Right kidney (tissue), 9 donors: ENCODE measurements at places on chromosomes 2 and 18.
A peak's percentile ranks its signal among the peaks of the same experiment; 100 is the strongest.

DNA sequence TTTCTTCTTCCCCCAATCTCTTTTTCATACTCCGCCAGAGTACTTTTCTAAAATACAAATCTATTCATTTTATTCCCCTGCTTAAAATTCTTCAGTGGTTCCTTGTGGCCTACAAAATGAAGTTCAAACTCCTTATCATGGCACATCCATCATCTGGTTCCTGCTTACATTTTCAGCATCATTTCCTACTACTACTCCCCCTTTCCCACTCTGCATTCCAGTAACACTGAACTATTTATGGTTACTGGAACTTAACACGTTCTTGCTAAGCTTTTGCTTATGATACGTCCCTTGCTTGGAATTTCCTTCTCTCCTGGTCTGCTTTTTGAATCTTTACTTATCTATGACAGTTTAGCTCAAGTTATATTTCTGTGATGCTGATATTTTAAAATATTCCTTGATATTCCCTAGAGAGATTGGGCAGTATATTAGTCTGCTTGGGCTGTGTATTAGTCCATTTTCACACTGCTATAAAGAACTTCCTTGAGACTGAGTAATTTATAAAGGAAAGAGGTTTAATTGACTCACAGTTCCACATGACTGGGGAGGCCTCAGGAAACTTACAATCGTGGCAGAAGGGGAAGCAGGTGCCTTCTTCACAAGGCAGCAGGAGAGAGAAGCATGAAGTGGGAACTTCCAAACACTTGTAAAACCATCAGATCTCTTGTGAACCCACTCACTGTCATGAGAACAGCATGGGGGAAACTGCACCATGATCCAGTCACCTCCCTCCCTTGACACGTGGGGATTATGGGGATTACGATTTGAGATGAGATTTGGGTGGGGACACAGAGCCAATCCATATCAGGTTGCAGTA, 53.2 kb downstream of the BMPR2 start:
- no peak for DNase-seq

GRCh38 chr2:226813148-226813701, 13.6 kb upstream of the IRS1 start:
- no peak for DNase-seq

DNA sequence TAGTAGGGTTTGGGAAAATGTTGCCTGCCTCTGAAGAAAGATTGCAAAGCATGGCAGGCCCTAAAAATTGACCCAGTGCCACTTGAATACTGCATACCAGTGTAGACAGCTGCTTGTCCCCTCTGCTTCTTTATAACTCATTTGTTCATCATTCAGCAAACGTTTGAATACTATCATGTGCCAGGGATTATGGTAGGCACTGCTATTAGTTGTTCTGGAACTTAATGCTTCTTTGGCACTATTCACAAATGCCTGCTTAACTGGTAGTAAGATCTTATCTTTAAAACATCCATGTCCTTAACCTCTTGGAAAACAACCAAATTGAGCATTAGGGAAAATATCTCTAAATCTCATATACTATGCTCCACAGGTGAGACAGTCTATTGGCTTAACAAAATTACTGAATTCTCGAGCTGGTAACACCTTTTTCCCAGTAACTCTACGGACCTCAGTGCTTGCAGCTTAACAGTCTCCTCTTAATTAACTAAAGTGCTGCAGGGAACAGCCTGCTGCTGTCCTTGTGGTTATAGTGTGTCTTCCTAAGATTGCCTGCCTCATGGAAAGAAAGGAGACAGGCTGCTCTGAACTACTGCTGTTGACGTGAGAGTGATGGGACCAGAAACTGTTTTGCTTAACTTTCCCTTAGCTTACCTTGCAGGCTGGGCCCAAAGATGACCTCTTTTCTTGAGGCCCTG, 93.2 kb downstream of the MIB1 start:
- no peak for DNase-seq

- DNase-seq = no peak
Observed at GRCh38 chr2:204264085-204264553, 281.2 kb upstream of the PARD3B start.

DNA sequence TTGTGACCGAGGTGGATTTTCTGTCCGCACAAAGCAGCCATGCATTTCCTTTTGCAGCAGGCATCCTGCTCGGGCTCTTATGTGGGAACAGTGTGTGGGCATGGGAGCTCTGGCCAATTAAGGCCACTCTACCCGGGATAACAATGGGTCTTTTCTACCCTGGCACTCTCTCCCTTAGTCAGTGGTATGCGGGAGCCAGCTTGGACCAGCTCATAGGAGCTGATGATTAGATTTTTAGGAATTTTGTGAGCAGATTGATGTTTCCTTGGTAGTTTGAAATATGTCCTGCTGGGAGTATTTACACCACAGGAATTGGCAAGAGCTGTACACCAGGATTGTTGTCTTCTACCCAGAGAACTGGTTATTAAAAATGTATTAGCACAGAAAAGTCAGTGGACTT, 89.3 kb downstream of the SPP2 start:
- no peak for DNase-seq

GRCh38 chr2:189569295-189569910, 11.2 kb downstream of the SLC40A1 start:
- no peak for DNase-seq

- no peak for DNase-seq
Observed at GRCh38 chr2:102391565-102391964, 31.4 kb upstream of the IL18RAP start.

DNA sequence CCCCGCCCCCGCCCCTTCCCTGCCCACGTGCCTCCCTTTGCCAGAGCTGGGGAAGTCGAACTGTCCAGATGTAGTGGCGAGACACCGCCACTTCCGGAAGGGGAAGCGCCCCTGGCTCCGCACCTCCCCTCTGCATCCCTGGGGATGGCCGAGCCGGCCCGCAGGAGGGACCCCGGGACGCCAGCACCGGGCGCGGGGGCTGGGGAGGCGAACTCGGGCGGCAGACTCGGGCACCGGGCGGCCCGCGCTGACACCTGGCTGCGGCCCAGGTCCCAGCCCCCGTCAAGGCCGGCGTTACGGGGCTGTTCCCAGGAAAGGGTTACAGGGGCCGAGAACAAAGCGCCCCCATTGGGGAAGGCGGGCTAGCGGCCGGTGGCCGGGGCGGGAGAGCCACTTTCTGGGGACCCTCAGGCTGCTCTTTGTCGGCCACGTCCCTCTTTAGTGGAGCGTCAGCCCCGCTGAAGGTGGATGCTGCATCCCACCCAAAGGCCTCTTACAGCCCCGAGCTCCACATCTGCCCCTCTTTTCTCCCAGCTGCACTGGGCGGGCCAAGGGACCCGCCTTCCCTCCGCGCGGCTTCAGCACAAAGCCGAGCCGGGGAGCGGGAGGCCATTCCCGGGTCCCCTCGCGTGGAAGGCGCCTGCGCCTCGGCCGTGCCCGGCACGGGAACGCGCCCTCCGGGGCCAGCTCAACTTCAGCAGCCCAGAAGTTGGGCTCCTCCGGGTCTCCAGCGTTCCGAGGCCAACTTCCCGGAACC, 1.3 kb downstream of the SDC1 start:
- DNase-seq = peak; percentile 93

DNA sequence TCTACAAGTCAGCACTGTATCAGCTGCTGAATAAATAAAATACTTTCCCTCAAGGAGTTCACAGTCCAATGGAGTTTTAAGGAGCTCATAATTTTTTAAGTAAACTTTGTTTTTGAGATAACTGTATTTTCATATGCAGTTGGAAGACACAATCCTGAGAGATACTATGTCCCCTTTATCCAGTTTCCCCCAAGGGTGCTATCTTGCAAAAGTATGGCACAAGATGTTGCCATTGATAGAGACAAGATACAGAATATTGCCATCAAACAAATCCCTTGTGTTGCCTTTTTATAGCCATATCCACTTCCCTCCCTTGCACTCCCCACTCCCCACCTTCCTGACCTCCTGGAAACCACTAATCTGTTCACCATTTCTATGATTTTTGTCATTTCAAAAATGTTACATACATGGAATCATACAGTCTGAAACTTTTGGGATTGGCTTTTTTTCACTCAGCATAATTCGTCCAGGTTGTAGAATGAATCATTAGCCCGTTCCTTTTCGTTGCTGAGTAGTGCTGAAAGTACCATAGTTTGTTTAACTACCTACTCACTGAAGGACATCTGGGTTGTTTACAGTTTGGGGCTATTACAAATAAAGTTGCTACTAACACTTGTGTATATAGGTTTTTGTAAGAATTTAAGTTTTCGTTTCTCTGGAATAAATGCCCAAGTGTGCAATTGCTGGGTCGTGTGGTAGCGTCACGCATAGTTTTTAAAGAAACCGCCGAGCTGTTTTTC, 30.2 kb upstream of the SERTAD2 start:
- no peak for DNase-seq

DNA sequence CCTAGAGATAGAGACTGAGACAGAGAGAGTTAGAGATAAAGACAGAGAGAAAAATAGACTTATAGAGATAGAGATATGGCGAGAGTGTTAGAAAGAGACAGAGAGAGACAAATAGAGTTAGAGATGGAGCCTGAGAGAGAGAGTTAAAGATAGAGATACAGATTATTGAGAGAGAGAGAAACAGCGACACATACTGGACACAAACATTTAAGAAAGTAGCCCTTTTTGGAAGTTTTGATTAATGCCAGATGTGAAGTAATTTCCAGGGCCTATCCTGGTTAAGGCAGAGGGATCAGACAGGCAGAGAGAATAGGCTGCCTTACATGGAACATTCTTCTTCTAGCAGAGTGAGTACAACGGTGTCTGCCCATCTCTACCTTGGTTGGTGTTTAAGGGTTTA, 311.6 kb upstream of the CDH7 start:
- DNase-seq = no peak

GRCh38 chr2:173631127-173631460, 276.4 kb downstream of the CDCA7 start:
- DNase-seq = no peak

- DNase-seq = no peak
Observed at GRCh38 chr2:223488814-223489213, 113.3 kb downstream of the SCG2 start.

- no peak for DNase-seq
Observed at GRCh38 chr2:37168217-37168981, 11.6 kb upstream of the EIF2AK2 start.

- no peak for DNase-seq
Observed at GRCh38 chr2:38430196-38430595, 53.1 kb upstream of the ATL2 start.
